ENCODE measurements at places on chromosomes 5 and 9.
A peak's percentile ranks its signal among the peaks of the same experiment; 100 is the strongest.

GRCh38 chr5:25006734-25007133 is 362.0 kb upstream of the CDH10 start:
- peak; percentile 52 for DNase-seq

DNA sequence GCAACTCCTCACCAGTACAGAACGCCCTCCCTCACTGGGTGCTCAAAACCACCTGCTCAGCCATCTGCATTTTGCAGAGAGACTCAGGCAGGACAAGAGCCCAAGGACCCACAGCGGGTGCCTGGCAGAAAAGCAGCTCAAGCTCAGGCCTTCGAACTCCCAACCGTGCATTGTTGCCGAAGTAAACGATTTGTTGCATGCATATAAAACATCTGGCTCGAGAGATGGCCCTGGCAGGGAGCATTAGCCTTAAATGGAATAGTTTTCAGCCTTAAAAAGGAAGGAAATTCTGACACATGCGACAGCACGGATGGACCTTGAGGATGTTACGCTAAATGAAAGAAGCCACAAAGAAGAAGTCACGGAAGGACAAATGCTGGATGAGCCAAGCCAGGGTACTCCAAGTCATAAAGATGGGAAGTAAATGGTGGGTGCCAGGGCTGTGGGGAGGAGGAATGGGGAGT is 160.4 kb upstream of the PHYKPL start:
- no peak for DNase-seq

- DNase-seq: no peak
These were observed 8.5 kb downstream of the PCDH12 start for GRCh38 chr5:141949511-141949910.

DNA sequence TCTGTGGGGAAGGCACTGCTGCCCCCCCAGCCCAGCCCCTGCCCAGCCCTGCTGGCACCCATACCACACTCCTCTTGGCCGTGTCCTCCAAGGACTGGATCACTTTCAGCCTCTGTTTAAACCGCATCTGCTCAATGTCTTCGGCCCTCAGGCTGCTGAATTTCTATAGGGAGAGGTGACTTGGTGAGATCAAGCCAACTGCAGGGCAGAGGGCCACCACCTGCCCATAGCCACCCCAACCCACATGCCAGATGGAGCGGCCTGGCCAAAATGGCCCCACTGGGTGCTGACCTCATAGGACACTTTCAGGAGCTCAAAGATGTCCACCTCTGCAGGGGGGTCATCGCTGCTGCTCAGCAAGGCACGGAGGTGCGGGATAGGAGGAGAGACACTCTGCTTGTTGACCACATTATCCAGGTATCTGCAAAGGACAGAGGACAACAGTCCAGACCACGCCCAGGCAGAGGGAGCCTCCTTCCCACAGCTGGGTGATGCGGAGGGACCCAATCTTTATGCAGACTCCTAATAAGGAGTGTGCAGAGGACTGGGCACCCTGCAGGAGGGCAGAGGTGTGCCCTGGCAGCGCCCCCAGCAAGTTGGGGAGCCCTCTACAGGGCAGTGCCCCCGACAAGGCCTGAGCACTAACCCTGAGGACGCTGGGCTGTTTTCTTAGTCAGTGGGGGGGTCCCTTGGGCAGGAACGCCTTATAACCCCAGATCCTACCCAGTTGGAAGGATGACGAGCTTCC is 14.4 kb upstream of the MRNIP start:
- no peak for DNase-seq

DNA sequence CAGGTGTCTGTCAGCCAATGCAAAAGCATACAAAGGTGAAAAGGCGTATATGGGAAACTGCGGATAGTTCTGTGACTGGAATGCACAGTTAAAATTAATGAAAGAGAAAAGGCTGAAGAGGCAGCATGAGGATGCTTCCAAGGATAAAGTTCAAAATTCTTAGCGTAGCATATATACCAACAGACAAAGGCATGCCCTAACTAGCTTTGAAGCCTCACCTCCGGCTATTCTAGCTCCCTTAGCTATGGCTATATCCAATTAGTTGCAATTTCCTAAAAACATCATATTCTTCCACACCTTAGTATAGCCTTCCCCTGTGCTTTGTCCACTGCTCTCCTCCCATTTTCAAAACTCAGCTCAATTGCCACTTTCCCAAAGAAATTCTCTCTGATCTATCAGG is 1.4 kb upstream of the DNAJA1 start:
- no peak for DNase-seq

- DNase-seq: no peak
These were observed 28.8 kb downstream of the TMEM174 start for GRCh38 chr5:73201547-73202513.

GRCh38 chr9:120970244-120970643 is 43.6 kb upstream of the TRAF1 start:
- DNase-seq: no peak

DNA sequence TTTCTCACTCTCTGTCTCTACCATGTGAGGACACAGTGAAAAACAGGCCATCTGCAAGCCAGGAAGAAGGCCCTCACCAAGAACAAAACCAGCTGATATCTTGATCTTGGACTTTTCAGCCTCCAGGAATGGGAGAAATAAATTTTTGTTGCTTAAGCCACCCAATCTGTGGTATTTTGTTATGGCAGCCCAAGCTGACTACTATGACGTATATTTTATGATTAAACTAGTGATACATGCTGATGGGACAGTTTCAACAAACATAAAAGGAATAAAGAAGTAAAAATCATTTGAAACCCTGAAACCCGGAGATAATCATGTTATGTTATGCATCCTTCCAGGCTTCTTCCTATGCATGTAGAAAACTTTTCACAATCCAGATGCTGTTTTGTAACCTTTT is 71.5 kb upstream of the ERBIN start:
- DNase-seq: no peak

DNA sequence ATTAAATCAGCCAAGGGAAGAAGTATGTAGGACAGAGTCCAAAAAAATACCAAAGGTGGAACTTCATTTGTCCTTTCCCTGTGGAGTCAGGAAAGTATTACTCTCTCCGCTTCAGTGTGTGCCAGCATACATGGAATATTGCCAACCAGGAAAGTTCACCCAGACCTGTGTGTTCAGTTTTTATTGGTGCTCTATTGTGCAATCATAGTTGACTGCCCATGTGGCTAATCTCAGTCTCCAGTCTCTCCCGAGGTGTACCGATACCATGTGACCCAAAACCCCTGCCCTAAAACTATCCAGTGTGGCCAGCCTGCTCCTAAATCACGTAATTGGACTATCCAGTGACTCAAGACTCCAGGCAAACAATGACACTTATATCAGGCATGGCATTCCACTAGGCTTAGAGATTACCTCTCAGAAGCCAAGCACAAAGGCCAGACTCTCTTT is 38.8 kb downstream of the NFX1 start:
- DNase-seq: no peak

DNA sequence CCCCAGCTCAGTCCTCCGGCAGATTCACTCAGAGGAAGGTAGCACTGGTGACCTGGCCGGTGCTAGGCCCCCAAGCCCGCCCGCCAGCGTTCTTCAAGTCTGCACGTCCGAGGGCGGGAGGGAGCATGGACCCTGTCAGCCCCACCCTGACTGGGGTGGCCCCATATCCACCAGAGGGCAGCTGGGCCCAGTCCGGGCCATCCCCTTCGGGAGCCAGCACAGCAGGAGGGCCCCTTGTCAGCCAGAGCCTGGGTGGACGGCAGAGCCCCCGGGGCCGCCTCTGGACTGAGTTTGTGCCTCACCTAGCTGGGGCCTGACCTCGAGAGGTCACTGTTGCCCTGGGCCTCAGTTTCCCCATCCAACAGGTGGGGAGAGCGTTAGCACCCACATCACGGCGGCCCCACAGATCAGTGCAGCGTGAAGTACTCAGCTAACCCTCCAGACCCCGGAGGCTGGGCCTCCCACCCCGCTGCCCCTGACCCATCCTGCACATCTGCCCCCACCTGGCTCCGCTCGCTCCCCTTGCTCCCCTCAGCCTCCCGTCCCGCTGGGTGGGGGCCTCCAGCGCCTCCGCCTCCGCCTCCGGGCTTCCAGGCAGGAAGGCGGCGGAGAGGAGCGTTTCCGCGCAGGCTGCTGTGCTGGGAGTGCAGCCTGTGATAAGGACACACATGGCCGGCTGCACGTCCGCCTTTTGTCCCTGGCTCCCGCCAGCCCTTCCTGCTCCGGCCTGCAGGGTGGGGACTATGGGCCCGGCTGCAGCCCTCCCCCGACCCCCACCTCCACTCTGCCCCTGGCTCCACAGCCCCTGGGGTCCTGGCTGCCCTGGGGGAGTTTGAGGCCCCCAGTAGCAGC is 16.6 kb upstream of the EGFL7 start:
- no peak for DNase-seq

- DNase-seq: no peak
These were observed 154.7 kb downstream of the ZDHHC21 start for GRCh38 chr9:14538526-14538925.

DNA sequence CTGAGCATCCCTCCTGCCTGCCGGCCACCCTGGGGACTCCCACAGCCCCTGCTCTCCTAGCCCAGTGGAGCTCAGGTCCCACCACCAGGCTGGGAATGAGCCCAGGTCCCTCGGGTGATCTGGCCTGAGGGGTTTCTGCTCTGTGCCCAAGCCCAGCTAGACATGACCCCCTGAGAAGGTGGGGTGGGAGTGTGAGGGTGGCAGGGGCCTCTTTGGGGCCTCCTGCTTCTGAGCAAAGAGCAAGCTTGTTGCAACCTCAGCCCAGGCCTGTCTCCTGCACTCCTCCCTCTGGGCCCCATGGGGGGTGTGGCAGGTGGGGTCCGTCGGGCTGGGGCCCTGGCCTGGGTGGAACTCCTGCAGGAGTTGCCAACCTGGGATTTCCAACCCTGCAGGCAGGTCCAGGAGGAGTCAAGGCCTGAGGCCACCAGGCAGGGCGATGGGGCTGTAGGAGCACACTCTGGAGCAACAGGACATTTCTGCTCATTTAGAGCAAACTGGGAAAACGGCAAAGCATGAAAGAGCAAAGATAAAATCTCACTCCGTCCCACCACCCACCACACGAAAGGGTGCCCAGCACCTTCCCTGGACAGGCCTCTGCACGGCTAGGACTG is 11.4 kb upstream of the NRARP start:
- no peak for DNase-seq

GRCh38 chr9:137085920-137086530 is 760 bp upstream of the MAN1B1 start:
- DNase-seq: no peak

DNA sequence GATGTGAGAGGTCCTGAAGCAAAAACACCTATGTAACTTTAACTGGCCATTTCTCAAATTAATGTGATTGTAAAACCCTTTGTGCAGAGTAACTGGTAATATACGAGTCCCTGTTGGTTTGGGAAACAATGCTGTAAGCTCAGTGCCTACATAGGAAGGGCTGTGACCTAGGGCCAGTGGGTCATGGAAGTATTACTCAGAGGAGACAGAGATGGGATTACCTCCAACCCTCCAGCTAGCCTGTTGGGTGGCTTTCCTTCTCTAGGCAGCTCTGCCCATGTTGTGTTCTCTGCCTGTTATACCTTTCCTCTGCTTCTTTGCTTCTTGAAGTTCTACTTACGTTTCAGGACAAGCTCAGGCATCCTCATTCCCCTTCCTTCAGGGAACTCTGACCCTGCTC is 294.8 kb upstream of the RFX3 start:
- DNase-seq: no peak

GRCh38 chr5:66436721-66437120 is 159.5 kb upstream of the MAST4 start:
- no peak for DNase-seq

GRCh38 chr5:96247708-96248107 is 185.3 kb downstream of the PCSK1 start:
- DNase-seq: no peak
